NCI-H510A (cell line): ENCODE measurements at places on chromosomes 16 and 17.

- DNase-seq = no peak
These were observed 7.1 kb upstream of the CDH15 start for GRCh38 chr16:89164436-89164835.

- peak; percentile 21 for DNase-seq
These were observed 31.0 kb upstream of the ARL4D start for GRCh38 chr17:43367737-43368242.

DNA sequence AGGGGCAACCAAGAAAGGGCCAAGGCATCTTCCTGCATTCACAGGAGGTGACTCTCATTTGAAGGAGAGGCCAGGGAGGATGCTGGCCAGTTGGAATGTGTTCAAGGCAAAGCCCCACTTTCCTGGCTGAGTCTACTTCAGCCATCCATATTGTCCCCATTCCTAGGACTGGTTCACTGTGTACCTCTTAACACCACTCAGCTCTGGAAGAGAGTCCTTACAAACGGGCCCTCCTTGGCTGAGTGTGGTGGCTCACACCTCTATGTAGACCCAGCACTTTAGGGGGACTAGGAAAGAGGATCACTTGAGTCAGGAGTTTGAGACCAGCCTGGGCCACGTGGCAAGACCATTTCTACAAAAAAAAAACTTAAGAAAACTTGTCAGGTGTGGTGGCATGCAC, 28.1 kb upstream of the CFAP20 start:
- DNase-seq = no peak

GRCh38 chr16:59170099-59170712, 436.1 kb upstream of the GOT2 start:
- DNase-seq = no peak

DNA sequence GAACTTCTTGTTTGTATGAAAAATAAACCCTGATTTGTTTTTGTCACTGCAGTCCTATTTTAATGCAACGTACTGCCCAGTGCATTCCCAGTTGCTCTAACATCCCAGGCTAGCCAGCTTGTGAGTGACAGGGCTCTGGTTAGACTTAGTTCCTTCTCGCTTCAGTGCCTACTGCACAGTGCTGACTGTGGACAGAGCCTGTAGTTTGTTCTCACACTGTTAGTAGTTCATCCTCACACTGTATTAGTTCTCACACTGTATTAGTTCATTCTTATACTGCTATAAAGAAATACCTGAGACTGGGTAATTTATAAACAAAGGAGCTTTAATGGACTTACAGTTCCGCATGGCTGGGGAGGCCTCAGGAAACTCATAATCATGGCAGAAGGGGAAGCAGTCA, 116.6 kb upstream of the SALL1 start:
- DNase-seq = no peak

DNA sequence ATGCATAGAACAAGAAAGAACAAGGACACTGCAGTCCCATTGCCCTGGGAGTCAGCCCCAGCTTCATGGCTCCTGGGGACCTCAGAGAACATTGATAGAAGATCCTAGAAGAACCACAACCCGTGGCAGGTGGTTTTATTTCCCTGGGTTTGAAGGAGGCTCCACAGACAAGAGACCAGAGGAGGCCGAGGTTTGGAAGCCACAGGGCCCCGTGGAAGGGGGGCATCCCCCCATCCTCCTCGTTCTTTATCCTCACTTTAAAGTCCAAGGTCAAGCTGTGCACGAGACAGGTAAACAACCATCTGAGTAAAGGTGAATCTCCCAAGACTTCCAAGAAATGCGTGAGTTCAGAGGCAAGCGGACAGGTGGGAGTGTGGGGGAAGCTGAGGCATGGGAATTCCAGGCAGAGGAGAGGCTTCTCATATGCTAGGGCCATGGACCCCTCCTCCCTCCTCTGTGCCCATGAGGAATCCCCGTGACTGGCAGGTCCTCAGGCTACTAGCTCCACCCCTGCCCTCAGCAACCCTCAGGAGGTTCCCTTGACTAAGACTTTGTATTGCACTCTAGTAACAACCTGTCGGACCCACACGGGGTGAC, 849 bp upstream of the SULT1A1 start:
- DNase-seq = no peak

GRCh38 chr16:14658063-14658462, 25.3 kb downstream of the BFAR start:
- DNase-seq = no peak

- no peak for DNase-seq
These were observed 3.5 kb upstream of the CDH11 start for GRCh38 chr16:65125322-65125721.

DNA sequence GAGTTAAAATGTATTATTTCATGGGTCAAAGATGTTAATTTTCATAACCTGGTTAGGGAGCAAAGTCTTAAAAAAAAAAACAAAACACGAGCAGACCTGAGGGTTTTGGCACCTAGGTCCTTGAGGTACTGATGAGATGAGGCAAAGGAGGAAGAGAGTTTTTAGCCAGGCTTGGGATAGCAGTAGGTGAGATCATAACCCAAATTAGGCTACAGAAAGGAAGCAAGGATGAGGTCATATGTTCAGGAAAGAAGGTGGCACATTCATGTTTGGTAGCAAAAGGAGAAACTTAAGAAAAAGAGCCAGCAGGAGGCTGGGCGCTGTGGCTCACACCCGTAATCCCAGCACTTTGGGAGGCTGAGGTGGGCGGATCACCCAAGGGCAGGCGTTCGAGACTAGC, 2.8 kb downstream of the ATXN1L start:
- no peak for DNase-seq

DNA sequence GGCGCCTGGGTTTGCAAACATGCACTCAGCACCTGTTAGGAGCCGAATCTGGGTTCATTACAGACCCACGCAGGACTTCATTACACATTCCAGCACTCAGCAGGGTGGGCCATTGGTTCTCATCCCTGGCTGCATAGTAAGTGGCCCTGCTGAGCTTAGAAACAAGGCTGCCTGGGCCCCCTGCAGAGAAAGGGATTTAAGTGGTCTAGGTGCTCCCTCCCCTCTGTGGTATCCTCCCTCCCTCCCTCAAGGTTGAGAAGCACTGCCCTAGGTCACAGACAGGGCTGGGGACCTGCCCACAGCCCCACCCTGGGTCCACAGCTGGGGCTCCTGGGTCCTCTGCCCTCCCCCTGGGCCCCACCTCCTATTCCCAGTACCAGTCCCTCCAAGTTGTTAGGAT, 28.3 kb downstream of the WNT3 start:
- no peak for DNase-seq

DNA sequence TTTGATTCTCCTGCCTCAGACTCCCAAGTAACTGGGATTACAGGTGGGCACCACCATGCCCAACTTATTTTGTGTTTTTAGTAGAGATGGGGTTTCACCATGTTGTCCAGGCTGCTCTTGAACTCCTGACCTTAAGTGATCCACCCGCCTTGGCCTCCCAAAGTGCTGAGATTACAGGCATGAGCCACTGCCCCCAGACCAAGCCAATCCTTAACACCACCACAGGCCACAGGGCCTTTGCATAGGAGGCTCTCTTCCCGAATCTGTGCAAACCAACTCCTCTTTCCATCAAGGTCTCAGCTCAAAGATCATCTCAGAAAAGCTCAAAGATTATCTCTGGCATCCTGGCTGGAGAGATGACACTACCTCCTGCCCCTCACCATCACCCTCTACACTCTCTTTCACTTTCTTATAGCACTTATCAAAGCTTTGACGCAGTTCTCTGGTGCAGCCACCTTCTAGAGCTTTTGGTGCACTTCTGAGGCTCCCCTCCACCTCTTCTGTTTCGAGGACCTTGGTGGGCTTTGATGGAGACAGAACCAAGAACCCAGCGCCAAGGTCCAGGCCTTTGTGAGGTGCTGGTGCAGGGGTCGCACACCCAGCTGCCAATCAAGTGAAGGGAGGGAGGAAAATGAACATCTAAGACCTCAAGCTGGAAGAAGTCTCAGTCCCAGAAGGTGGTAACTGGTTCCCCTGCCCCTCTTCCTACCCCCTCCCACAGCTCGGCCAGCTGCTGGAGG, 23.2 kb upstream of the PHB1 start:
- DNase-seq = no peak

DNA sequence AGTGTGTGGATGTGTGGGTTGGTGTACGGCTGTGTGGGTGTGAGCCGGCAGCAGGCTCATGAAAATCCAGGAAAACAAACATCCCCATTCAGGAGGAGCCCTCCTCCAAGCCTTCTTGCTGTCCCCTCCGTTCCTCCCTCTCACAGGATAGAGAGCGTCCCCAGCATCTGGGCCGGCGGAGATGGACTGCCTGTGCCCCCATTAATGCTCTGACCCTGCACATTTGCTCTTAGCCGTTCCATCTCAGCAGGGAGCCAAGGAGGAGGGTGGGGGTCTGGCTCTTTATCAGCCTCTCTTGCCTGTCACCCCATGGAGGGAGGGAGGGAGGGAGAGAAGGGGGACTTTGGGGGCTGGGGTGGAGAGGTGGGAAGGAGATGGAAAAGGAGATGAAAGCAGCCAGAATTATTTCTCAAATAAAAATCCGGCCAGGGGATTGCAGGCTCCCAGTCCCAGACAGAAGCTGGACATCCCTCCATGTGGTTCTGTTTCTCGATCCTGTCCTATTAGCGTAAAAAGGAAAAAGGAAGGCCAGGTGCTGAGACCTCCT, 240.0 kb upstream of the ZFHX3 start:
- no peak for DNase-seq

- DNase-seq = no peak
These were observed 25.4 kb downstream of the CDRT15 start for GRCh38 chr17:14211246-14211645.

- DNase-seq = no peak
These were observed 157.1 kb upstream of the WSCD1 start for GRCh38 chr17:5913032-5913531.

DNA sequence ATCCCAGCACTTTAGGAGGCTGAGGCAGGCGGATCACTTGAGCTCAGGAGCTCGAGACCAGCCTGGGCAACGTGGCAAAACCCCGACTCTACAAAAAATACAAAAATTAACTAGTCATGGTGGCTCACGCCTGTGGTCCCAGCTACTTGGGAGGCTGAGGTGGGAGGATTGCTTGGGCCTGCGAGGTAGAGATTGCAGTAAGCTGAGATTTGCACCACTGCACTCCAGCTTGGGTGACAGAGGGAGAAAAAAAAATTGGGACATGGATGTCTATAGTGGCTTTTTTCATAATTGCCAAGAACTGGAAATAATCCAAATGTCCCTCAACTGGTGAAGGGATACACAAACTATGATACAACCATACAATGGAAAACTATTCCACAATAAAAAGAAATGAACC, 28.6 kb downstream of the OSBPL7 start:
- DNase-seq = no peak
